Putamen (tissue), 1 donor: ENCODE measurements at places on chromosomes 13 and 19.
A peak's percentile ranks its signal among the peaks of the same experiment; 100 is the strongest.

- DNase-seq, result no peak
Observed at GRCh38 chr19:4233282-4233853, 4.0 kb downstream of the EBI3 start.

- DNase-seq, result no peak
Observed at GRCh38 chr19:13051557-13052165, 51.0 kb downstream of the LYL1 start.

GRCh38 chr13:98542568-98543377 lies 34.1 kb downstream of the STK24 start:
- no peak for DNase-seq

DNA sequence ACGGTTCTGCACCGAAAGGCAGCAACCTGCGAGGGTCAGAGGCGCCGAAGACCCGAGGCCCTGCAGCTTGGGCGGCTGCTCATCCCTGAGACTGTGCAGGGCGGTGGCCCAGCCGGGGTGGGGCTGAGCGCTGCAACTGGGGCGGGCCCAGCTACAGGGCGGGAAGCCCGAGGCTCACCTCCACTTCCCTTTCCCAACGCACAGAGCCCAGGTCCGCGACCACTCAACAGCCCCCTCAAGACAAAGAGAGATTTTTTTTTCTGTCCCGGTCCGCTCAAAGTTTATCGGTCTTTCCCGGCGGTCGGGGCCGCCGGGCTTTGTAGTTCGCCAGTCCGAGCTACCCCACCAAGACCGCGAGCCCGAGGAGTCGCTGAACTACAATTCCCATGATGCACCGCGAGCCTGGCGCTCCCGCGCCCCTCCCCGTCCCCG lies 573 bp downstream of the KATNAL1 start:
- peak; percentile 95 for DNase-seq

DNA sequence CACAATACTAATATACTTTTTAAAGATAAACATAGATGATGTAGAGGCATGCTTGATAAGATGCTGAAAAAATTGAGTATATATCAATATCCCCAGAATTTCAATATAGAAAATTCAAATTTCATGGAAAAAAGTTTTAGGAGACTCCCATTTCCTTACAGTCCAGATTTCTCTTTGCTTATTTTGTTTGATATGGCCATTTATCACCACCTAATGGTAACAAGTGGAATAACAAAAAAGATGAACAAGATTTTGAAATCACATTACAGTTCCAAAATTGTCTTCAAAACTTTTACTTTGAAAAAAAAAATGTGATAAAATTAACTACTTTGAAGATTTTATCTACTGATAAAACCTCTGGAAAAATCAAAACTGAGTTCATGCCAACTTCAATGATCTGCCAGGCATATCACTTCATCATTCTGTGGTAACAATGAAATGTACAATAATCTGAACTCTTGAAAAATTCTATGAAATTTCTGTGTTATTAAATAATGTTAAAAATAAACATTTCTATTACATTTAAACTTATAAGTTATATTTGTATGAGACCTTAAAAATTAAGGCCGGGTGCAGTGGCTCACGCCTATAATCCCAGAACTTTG lies 17.5 kb downstream of the MIPEP start:
- DNase-seq, result no peak

DNA sequence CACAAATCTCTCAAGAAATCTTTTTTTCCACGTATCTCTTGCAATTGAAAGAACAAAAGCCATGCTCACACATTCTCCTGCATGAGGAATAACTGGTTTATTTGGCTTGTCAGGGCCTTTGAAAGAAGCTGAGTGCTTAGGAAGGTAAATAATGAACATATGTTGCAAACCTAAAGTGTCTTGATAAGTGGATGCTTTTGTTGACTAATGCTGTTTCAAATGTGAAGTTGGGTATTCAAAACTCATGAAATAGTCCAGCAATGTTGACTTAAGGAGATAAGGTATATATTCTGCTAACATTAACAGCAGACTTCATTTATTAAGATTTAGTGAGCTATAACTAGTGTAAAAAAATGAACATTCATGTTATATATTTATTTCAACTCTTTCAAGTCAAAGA lies 1792.7 kb upstream of the MIR17HG start:
- DNase-seq, result no peak

GRCh38 chr13:32362574-32362973 lies 47.3 kb downstream of the BRCA2 start:
- DNase-seq, result peak; percentile 29

DNA sequence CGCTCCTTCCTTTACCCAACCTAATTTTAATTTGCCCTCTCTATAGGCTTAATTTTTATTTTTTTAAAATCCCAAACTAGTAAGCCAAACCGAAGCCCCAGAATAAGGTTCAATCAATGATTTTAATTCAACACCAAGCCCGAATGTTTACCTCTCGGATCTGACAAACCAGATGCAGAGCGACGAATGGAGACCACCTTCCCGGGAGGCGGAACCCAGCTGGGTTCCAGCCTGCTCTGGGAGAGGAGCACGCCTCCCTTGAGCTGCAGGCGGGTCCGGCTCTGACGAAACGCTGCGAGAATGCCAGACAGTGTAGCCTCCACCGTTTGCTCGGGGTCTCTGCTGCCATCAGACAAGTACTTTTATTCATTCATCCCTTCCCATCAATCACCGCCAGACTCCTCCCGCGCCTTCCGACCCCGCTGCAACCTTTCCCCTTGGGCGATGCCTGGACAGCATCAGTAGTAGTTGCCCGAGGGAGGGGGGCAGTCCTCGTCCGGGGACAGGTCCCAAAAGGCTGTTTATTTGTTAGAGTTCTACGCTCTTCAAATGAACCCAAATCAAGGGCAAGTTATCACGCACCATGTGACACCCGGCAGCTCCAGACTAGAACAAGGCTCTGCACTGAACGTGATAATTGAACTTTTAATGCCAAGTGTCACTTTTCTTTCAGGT lies 752 bp upstream of the EDNRB start:
- DNase-seq, result peak; percentile 31

DNA sequence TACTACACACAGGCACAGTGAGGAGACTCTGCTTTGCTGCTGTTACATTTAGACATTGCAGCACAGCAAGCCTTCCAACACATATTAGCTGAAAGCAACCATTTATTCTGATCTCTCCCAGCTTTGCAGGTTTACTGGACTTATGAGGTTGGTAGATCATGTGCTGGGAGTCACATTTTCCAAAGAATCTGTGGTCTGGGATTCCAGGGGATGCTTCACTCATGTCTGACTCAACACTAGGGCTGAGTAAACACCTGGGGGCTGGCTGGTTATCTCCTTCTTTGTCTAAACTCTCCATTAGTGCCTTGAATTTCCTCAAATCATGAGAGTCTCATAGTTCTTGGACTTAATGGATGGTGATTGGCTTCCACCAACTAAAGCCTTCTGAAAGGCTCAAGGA lies 5.4 kb upstream of the LGALS13 start:
- DNase-seq, result no peak

DNA sequence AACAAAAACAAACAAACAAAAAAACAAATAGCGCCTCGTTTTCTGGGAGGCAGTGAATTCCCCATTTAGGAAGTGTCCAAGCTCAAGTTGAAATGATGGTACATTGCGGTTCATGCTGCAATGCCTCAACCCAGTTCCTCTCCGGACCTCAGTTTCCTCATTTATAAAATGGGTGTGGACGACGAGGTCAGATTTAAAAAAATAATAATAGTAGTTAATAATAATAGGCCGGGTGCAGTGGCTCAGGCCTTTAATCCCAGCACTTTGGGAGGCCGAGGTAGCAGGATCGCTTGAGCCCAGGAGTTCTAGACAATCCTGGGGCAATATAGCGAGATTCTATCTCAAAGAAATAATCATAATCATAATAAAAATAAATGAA lies 15.5 kb upstream of the ERCC1 start:
- DNase-seq, result no peak

GRCh38 chr19:4456843-4457653 lies 546 bp downstream of the UBXN6 start:
- DNase-seq, result peak; percentile 33

DNA sequence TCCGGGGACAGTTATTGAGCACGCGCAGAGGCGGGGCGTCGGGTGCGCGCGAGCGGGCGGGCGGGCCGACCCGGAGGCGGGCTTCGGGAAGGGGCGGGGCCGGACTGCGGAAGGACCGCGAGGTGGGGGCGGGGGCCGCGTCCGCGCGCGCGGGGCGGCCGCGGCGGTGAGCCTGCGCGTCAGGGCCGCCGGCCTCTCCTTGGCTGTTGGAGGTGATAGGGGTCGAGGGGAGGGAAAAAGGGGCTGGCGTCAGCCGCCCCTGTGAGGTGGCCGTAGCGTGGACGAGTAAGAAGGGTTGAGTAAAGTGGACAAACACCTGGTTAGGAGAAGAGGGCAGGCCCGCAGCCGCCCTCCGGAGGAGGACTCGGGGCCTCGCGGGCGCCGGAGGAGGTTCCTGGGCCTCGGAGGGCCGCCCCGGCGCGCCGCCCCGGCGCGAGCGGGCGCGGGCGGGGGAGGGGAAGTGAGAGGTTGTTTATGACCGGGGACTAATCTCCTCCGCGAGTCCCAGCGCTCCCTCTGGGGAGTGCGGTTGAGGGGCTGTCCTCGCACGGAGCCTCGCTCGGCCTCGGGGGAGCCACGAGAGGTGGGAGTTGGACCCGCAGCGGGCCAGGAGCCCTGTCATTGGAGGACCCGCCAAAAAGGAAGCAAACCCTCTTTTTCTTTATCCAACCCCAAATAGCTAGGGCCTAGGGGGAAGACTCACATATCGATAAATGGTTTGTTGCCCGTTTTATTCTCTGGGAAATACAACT lies 547 bp upstream of the INTS6 start:
- peak; percentile 85 for DNase-seq

- no peak for DNase-seq
Observed at GRCh38 chr19:2338751-2339643, 10.5 kb downstream of the SPPL2B start.

DNA sequence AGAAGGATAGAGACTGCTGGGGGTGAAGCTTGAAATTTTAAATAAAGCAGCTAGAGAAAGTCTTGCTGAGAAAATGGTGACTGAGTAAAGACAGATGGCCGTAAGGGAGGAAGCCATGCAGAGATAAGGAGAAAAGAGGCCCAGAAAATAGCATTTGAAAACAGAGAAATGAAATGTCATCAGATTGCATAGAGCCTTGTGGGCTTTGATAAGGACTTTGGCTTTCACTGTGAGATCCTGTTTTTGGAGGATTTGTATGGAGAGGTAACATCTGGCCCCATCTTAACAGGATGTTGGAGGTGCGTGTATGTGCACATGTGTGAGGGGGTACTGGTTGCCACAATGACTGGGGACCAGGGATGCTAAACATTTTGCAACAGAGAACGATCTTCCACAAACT lies 19.5 kb upstream of the ATP8A2 start:
- DNase-seq, result no peak
